ENCODE measurements at places on chromosomes 7 and 10.

GRCh38 chr7:15985587-15986384 lies 299.3 kb upstream of the MEOX2 start:
- DNase-seq = no peak

- no peak for DNase-seq
Observed at GRCh38 chr7:80830010-80830409, 88.8 kb downstream of the SEMA3C start.

DNA sequence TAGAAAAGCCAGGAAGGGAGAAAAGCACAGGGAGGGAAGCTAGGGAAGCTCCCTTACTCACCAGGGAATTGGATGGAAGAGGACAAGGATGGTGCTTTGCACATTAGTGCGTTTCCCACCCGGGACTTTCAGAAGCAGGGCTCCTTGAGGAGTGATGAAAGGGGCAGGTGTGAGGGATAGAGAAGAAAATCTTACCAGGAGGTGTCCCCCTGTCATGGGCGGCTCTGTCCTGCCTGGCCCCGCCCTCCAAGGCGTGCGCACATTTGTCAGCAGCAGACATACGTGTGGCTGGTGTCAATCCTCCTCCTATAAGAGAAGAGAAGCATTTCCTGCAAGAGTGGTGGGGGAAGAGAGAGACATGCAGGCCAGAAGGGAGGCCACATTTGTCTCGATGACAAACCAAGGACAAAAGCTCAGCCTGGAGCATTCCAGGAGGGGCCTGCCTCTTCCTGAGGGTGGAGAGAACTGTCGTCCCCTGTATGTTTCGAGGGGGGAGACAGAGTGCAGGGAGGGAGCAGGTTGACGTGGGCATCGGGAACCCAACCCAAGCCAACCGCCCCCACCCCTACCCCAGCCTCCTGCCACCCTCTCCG lies 47.4 kb upstream of the COMTD1 start:
- no peak for DNase-seq

- DNase-seq = no peak
Observed at GRCh38 chr10:108413954-108414353, 1249.4 kb upstream of the SORCS1 start.

- DNase-seq = no peak
Observed at GRCh38 chr10:8070440-8070839, 16.0 kb downstream of the GATA3 start.

DNA sequence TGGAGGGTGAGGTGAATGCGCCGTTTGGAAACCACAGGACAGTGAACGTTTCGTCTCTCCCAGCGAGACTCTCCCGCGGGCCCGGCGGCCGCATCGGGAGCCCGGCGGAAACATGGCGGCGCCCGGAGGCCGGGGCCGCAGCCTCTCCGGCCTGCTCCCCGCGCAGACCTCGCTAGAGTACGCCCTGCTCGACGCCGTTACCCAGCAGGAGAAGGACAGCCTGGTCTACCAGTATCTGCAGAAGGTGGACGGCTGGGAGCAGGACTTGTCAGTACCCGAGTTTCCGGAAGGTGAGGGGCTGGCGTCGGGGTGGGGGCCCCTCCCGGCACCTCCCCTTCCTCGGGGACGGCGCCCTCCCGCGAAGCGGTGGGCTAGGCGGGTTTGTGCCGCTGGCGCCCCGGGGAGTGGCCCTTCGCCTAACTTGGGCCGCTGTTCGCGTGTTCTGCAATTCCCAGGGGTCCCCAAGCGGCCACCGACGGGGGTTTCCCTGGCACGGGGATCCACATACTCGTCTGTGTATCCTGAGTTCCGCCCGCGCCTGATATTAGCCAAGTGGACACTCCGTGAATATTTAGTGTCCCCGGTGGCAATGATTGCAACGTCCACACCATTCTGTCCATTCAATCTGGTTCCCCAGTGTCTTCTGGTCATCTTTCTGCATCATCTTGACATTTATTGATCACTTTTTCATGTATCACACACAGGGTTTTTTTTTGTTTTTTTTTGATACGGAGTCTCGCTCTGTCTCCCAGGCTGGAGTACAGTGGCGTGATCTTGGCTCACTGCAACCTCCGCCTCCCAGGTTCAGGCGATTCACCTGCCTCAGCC lies 514 bp downstream of the NHLRC2 start:
- DNase-seq = peak; percentile 72

GRCh38 chr10:3347413-3348182 lies 175.0 kb upstream of the PITRM1 start:
- no peak for DNase-seq

DNA sequence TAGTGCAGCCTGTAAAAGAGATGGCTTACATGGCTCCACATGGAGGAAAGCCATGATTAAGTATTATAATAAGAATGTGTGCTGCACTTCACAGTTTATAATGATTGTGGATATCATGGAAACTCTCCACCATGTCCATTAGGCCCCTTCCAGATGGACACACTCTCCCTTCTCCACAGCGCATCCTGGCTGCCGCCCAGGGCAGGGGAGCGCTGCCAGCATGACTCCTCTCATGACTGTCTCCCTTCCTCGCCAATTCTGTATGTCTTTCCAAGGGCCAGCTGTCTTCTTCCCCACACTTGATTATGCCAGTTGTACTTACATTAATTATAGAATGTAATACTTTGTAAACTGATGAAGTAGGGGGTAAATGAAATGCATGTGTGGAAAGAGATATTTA lies 259.3 kb upstream of the TMEM72 start:
- no peak for DNase-seq

GRCh38 chr7:94115316-94115715 lies 111.2 kb upstream of the BET1 start:
- no peak for DNase-seq

DNA sequence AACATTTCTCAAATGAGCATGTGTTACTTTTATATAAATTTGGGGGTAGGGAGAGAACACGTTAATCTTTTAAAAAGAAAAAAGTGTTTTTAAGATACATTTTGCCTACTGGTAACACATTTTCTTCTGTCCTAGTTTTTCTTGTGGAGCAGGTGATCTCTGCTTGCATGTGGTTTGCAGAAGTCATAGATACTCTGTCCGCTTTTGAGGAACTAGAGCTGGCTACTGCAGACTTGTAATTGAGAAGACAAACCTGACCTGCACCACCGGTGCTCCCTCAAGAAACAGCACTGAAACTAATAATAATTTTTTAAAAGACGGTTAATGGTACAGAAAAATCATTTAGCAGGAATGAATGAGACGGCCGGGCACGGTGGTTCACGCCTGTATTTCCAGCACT lies 243.1 kb downstream of the KIAA1217 start:
- no peak for DNase-seq

GRCh38 chr7:27168265-27168947 lies 3.1 kb upstream of the HOXA9 start:
- DNase-seq = no peak

DNA sequence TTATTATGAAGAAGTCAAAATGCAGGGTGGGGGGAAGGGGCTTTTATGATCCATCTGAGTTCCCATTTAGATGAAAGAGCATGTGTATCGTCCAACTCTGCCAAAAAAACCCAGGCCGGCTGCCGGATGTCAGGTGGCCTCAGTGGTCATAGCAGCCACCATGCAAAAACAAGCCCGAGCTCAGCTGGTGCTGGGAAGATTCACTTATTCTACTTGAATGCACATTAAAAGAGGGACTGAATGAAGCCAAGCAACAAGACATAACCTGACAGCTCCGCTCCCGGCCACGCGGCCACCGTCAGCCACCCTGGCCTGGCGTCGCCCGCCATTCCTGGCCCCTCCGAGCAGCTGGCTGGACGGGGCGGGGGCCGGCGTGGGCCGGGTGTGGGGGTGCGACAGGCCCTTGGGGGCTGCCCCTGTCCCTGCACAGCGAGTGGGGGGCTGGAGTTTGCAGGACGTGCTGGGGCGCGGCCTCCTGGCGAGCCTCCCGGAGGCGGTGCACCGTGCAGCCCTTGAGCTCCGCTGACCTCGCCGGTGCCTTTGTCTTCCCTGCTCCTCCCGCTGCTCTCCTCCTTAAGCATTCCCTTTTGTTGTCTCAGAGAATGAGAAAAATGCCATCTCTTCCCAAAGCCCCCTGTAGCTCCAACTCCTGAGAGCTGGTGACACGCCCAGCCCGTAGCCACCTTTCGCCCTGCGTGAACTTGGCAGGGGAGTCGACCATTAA lies 67.8 kb downstream of the EBF3 start:
- DNase-seq = no peak

DNA sequence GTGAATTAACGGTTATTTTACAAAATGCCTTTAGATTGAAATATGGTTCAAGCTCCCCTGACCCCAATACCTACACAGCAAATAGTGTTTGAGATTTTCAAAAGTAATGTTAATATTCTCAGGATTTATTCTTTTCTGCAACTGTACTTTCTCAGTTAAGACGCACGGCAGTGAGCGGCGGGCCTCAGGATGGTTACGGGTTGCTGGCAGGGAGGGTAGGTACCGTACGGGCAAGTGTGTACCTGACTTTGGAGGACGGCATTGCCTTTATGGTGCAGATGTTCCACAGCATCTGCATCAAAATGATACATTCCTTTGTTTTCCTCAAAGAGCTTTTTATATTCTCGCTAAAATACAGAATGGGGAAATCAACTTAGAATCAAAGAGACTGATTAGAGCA lies 44.8 kb downstream of the NEBL start:
- DNase-seq = no peak

GRCh38 chr10:108469940-108470339 lies 1305.4 kb upstream of the SORCS1 start:
- no peak for DNase-seq

DNA sequence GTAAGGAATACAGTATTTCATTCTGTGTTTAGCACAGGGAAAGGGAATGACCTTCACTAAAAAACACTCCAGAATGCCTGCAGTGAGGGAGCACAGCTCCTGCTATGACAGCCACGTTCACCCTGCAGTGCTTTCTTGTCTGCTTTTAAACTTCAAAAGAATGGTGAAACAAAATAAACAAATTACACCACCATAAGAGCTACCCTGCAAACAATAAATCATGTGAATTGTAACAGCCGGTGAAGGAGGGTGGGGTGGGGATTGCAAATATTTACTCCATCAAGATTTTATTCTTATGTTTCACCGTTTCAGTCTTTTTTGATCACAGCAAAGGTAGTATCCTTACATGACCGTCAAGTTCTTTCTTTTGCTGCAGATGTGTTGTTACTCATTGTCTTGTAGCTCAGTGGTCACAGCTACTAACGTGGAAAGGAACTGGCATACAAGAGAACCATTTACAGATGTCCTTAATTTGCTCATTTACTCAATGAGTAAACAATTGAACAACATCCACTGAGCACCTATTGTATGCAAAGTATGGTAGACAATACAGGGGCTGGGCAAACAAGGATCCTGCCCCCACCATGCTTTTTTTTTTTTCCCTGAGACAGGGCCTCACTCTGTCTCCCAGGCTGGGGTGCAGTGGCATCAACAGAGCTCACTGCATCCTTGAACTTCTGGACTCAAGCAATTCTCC lies 4.1 kb upstream of the CHN2 start:
- no peak for DNase-seq

GRCh38 chr7:147048864-147049263 lies 932.3 kb downstream of the CNTNAP2 start:
- DNase-seq = no peak

GRCh38 chr7:54985426-54986330 lies 33.1 kb upstream of the EGFR start:
- DNase-seq = no peak

DNA sequence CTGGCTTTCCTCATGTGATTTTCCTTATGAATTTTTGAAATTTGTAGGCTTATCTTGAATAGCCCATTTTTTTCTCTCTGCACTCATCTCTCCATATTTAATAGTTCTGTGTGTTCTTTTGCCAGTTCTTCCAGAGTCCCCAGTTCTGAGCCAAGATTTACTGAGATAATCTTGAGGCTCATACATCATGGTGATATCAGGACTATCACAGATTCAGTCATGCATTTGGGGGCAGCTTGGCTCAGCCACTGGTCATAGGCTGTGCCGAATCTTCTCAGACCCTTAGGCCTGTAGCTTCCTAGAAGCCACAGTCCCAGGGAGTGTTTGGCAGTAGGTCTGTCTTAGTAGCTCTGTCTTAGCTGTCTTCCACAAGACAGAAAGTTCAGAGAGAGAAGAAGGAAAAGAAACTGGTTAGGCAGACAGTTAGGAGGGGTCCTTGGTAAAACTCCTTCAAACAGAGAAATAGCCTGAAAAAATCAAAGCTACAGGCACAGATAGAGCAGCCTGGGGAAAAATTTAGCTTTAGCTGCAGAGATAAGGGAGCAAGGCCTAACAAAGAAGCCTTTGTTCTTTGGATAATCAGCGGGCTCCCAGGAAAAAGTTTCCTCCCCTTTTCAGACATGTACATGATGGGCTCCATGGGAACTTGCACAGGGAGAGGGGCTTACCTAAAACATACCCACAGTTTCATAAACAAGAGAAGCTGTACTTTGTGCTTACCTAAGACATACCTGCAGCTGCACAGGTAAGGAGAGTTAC lies 29.1 kb downstream of the FAS start:
- no peak for DNase-seq

GRCh38 chr10:124306922-124307371 lies 111.8 kb downstream of the OAT start:
- DNase-seq = no peak

DNA sequence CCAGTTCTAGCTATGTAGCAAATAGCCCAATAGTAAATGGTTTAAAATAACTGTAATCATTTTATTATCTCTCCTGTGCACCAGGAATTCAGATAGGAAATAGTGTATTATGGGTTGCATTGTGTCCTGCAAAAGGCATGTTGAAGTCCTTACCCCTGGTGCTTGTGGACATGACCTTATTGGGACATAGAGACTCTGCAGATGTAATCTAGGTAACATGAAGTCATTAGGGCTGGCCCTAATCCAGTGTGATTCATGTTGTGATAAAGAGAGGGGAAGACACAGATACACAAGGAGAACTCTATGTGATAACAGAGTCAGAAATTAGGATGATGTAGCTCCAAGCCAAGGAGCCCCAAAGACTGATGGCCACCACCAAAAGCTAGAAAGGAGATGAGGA lies 462.8 kb downstream of the GALNT17 start:
- no peak for DNase-seq

DNA sequence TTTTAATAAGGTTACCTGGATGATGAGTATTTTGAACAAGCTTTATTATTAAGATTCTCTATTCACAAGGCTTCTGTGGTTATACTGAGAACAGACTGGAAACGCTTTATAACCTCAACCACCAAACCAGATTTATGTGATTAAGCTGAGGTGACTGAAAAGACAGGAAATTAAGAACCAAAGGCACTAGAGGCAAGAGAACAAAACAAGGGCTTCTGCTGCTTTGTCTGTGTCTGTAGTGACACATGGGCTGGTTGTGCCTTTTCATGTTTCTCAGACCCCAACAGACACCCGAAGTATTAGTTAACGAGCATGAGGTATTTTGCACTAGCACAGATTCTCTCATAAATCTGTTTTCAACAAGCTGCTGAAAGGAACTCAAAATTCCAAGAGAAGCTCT lies 64.4 kb downstream of the RAPGEF5 start:
- DNase-seq = no peak
